Astrocyte (in vitro differentiated cells and primary cell): ENCODE measurements at places on chromosomes 7 and 10. TPM values are rescaled to one million over a fixed set of nuclear protein-coding genes. Genes with fewer than 3 reads are reported as not detected.

TAS2R5 gene
- 1.3 and 1.5 TPM in 2 replicates for total RNA-seq

GPC2 gene
- total RNA-seq = 6.5 and 7.6 TPM in 2 replicates

LRRC4 gene
- 4.4 and 4.5 TPM in 2 replicates for total RNA-seq

CHN2 gene
- total RNA-seq = 2.5 and 3.6 TPM in 2 replicates

SPDYE2 gene
- total RNA-seq = not detected in 2 replicates

GPR85 gene
- 0.73 and 1.3 TPM in 2 replicates for total RNA-seq

TAS2R3 gene
- total RNA-seq = 1.00 and 1.2 TPM in 2 replicates

HOGA1 gene
- 0.23 and 0.31 TPM in 2 replicates for total RNA-seq

BLNK gene
- total RNA-seq = not detected in 2 replicates

GRCh38 chr7:46549892-46550639 lies 629.0 kb upstream of the IGFBP3 start:
- DNase-seq = no peak

GRCh38 chr10:52558090-52558489 lies 214.5 kb downstream of the MBL2 start:
- DNase-seq = no peak

GRCh38 chr10:125158275-125158600 lies 2.1 kb downstream of the CTBP2 start:
- no peak for DNase-seq

GRCh38 chr7:29142021-29142727 lies 4.2 kb downstream of the CPVL start:
- no peak for DNase-seq

GRCh38 chr10:47025540-47026300 lies 114.5 kb downstream of the PTPN20 start:
- DNase-seq = peak; percentile 58

DNA sequence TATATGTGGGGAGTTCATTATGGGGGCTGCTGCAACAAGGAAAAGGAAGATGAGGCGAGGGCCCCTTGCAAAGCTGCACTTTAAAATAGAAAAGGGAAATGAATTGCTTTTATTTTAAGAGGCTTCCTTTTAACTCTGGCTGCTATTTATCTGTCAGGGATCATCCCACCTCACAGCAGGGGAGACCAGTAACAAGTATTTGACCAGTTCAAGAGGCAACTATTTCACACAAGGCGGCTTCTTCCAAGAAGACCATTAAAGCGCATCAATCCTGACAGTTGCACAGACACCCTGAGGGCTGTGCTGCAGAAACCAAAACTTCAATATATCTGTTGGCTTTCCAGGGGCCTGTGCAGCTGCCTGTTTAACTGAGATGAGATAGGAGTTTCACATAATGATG lies 1009.2 kb downstream of the SORCS3 start:
- no peak for DNase-seq

DNA sequence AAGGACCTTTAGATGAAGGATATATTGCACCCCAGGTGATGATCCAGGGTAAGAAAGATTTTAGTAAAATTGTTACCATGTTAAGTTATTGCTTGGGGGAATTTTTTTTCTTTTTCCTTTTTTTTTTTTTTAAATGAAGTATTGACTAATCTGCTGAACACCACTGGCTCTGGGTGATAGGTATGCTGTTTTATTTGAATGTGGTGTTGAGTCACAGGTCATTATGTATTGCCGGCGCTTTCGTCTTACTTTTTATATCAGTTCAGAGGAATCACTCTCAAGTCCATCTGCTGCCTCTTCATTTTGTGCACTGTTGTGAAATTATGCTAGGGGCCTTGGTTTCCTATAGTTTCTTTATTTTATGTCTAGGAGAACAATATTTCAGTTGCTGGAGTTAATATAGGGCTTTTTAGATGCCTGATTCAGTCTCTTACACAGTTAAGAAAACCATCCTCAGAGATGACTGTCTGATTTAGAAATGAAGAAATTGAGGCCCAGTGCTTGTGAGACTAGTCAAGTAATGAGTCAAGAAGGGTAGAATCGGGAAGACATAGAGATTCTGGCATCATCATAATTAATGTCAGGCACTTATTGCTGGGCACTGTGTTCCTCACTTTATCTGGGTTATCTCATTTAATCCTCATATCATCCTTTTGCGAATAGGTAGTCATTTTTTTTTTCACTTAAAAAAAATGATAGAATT lies 38.7 kb downstream of the NRF1 start:
- peak; percentile 30 for DNase-seq

DNA sequence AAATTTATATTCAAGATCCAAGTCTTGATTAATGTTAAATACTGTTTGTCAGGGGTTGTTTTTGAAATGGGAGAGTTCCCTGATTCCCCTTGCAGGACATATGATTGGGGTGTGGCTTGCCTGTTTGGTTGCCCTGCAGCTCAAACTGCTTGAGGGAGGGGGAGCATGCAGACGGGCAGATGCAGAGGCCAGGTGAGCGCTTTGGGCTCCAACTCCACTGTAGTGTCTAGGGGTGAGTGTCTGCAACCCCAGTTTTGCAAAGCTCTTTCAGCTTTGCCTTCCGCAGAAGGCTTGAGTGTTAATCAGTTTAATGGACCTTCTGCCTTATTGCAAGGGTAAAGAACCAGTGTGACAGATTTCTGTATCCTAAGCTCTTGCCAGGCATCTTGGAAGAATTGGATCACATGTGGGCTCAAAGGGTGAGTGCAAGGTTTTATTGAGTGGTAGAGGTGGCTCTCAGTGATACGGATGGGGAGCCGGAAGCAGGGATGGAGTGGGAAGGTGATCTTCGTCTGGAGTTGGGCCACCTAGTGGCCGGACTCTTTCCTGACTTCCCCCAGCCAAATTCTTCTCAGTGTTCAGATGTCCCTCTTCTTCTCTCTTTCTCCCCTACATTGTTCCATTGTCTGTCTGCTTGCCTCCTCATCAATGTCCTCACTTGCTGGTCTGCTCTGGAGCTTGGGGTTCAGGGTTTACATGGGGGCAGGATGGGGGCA lies 479.7 kb downstream of the ATRNL1 start:
- no peak for DNase-seq

DNA sequence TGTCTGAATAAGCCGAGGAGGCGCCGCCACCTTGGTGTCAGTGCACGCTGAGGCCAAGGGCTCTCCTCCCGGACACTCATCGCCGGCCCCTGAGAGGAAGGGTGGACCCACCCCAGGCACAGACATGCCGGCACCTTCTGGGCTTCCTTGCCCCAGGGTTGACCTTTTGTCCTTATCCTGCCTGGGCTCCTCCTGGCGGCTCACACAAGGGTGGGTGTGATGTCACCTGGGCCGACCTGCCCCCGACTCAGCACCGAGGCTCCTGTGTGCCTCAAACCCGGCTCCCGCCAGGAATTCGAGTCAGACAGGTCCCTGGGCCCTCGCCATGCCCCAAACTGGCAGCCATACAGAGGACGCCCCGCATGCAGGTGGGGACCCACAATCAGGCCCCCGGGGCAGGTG lies 17.7 kb upstream of the CFAP46 start:
- no peak for DNase-seq

GRCh38 chr10:63773962-63774361 lies 252.8 kb downstream of the REEP3 start:
- DNase-seq = no peak

DNA sequence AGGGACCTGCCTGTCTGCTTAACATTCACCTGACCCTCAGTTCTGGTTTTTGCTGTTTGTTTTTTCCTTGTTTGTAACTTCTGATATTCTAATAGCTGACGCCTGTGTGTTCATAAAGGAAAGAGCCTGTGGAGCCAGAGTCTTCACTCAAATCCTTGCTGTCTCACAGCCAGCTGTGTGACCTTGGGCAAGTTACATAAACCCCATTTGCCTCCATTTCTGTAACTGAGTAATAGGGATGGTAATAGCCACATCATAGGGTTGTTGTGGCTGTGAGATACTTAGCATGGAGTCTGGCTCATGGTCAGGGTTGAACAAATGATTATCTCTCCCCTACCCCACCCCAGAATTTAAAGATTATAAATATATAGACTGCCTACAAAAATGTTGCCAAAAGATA lies 27.0 kb downstream of the WBP1L start:
- DNase-seq = no peak

- peak; percentile 11 for DNase-seq
These were observed 130.1 kb upstream of the MDFIC start for GRCh38 chr7:114791771-114792170.

- DNase-seq = no peak
These were observed 4.2 kb downstream of the NUB1 start for GRCh38 chr7:151345576-151346469.

- DNase-seq = no peak
These were observed 107.5 kb downstream of the INSYN2A start for GRCh38 chr10:127088908-127089307.

DNA sequence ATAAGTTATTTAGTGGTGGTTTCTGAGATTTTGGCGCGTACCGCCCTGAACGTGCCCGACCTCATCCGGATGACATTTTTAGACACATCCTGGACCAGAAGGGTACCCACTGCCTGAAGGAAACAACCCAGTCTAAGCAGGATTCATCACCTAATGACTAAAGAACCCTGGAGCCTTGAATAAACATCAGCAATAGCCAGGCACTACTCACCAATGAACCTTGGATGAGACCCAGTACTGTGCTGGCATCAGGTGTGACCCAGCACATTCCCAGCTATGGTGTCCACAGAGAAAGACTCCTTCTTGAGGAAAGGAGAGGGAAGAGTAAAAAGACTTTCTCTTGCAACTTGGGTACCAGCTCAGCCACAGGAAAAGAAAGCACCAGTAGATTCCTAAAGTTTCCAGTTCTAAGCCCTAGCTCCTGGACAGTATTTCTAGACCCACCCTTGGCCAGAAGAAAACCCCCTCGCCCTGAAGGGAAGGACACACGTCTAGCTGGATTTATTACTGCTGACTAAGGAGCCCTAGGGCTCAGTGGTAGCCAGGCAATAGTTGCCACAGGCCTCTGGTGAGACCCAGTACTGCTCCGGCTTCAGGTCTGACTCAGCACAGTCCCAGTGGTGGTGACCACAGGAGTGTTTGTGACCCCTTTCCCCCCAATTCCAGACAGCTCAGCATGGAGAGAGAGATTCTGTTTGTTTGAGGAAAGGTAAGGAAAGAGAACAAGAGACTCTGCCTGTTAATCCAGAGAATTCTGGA lies 32.5 kb downstream of the ZNF277 start:
- DNase-seq = peak; percentile 22

DNA sequence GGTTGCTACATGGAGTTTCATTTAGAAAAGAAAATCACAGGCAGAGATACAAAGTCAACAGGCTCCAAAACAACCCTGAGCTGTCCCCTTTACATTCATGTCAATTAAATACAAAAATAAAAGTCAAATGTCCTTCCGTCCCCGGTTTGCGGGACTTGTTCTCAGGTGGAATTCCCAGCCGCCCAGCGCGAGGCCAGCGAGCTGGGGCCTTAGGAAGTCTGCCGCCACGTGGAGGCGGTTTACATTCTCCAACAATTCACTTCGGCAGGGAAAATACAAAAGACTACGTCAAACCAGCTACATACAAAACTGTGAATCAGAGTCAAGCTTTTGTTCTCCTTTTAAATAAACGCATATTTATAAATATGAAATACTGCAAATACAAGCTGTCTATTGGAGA lies 25.3 kb upstream of the DDC start:
- no peak for DNase-seq

DNA sequence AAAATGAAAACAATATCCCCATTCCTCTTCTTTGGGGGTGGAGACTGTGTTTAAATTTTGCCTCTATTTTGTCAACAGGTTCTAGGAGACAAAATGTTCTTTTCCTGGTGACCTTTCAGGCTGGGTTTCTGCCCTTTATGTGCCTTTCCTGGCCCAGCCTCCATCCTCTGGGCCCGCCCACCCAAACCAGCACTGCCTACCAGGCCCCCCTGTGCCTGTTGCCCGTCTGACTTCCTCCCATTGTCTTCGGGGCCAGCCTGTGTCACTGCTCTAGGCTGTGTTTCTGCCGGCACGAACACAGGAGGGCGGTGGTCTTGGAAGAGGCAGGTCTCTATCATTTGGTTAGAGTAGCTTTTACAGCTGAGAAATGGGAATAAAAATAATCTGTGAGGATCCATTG lies 13.9 kb downstream of the TSPAN14 start:
- no peak for DNase-seq

- DNase-seq = peak; percentile 70
These were observed at the start of gene PBLD for GRCh38 chr10:68332259-68333057. Gene PBLD, minus strand, starts transcription at chr10:68332928. Its CDS starts 26,084 bp downstream, at chr10:68306844.

- DNase-seq = no peak
These were observed 29.7 kb downstream of the STOX1 start for GRCh38 chr10:68857005-68857404.

- no peak for DNase-seq
These were observed 918 bp upstream of the STRA8 start for GRCh38 chr7:135232720-135233119.

- DNase-seq = no peak
These were observed 173.3 kb downstream of the RNLS start for GRCh38 chr10:88409824-88410223.

DNA sequence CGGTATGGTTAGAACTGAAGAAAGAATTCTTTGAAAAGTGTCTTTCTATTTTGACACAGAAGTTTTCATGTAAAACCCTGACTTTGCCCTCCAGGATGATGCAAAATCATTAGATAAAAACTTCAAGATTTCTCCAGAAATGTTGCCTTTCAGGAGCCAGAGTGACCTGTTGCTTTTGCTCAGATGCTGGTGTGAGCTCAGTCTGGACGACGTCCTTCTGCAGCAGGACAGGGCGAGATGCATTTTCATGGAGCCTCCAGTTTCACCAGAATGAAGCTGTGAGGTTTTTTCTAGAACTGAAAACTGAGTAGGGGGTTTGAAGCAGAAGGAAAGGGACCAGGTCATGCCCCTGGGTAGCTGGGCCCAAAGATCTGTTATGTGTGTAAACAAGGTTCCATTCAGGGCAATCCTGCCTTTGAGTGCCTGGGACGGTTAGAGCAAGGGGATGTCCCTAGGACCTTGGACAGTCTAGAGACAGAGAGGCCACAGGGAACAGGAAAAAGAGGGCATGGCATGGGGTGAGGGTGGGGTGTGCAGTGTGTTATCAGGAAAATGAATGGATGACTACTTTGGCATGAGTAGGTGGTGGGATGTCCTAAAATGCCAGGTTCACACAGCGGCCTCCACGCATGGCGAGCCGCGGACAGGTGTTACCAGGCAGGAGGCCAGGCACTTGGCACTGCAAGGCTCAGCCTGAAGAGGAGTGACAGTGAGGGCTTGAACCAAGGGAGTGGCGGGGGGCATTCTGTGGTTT lies 356.3 kb downstream of the CXCL12 start:
- DNase-seq = no peak
